DMS79 treated with DMSO at 0.1 percent for 48 hours (cell line): ENCODE measurements at places on chromosomes 13 and 19.

GRCh38 chr19:45149129-45149528, 11.7 kb downstream of the NKPD1 start:
- no peak for DNase-seq

GRCh38 chr13:51083706-51084105, 27.4 kb downstream of the C13orf42 start:
- no peak for DNase-seq

DNA sequence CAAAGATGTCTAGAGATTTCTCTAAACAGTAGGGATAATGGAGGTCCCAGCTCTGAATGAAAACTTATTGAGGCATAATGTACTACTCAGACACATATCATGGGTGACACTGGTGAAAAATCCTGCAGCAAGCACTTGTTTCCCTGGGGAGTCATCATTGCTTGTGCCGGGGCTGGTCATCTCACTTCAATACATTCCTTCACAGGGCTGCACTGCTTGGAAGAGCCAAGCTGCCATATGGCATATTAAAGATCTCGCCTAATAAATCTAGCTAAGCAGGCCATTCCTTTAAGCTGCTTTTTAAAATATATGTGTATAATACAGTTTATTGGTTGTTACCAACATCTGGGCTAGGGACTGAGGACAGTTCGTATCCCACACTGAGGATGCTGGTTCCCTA, 332.2 kb upstream of the GPC6 start:
- DNase-seq, result no peak

- no peak for DNase-seq
Observed at GRCh38 chr19:36436531-36436930, 18.1 kb upstream of the ZFP82 start.

DNA sequence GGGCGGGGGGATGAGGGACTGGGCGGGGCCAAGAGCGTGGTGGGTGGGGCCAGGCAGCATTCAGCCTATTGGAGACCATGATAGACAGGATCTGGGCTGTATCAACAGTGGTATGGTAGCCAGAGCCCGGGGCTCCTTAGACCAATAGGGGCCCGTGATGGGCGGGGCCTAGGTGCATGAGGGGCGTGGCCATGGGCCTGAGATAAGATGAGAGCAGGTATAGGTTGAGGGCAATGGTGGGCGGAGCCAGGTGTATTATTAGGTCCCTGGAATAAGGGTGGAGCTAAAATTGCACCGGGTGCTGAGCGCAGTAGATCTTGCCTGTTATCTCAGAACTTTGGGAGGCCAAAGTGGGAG, 5.3 kb downstream of the ABCA7 start:
- no peak for DNase-seq

GRCh38 chr13:65560936-65561335, 1669.2 kb downstream of the PCDH9 start:
- no peak for DNase-seq

DNA sequence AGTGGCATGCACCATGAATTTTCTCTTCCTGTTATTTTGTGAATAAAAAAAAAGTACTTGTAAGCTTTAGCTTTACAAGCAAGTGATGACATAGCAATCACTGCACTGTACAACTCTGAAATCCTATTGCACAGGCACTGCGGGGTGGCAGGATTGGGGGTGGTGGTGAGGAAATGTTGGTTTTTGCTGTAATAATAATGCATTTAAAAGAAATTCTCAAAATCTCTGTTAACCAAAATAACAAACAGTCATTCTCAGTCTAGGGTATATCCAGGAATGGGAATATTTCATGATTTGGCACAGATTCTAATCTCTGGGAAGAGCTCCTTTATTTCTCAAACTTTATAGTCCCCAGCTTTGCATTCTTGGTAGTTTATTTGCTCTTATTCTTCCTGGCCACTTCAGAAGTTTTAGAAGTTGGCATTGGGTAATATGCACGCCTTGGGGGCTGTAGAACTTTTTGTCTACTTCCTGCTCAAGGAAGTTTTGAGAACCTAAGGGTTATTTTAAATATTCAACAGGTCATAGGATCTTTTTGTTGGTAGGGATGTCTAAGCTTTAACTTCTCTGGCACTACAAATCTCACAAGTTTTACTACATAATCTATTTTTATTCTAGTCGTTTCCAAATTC, 353.0 kb upstream of the KLF12 start:
- DNase-seq, result no peak

DNA sequence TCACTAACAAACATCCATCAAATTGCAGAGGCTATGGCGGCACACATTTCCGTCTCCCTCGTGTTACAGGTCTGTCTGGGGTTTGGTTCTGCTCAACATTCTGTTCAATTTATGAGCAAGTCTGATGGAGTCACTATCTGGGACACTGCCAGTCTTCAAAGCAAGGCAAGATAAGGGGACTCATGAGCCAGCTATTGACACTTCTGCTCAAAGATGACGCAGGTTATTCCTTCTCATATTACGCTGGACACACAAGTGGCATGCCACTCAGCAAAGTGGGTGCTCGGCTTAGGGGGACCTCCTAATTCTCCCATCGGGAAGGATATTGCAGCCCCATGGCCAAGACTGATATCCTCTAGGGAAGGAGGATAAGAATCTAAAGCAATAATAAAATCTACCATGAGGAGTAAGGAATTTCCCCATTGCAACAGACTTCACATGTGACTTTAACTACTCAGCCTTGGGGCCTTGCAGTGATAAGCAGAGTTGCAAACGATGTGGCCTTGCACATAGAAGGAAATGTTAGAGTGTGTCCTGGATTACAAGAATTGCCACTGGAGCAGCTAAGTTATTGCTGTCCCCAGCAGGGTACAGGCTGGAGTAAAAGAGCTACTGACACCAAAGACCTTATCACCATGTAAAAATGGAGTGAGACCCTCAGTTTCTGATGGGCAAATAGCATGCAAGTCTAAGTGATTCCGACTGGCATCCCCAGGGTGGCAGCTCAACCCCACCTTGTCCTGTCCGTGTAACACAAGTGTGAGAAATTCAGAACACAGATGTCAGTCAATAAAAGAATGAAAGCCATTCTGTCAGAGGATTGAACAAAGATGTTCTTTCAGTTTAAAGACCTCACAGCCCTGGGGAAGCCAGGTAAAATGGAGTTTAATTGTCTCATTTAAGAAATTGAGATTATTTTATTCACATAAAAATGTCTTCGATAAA, 306.1 kb downstream of the IRS2 start:
- no peak for DNase-seq

GRCh38 chr19:22545751-22546150, 88.4 kb upstream of the ZNF492 start:
- DNase-seq, result no peak

DNA sequence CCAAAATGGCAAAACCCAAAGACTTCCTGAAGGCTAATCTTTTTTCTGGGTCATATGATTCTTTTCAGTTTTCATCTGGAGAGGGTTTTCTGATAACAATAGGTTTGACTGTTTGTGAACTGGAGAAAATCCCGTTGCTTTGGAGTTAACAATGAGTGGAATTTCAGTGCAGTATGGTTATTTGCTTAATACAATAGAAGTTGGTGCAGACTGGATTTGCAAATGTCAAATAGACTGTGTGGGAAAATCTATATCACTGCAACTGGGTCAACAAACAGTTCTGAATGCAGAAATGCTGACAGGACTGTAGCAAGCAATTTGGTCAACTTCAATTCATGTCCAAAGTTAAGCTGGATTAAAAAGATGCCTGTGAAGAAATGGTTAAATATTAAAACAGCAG, 267.5 kb upstream of the ARGLU1 start:
- no peak for DNase-seq

DNA sequence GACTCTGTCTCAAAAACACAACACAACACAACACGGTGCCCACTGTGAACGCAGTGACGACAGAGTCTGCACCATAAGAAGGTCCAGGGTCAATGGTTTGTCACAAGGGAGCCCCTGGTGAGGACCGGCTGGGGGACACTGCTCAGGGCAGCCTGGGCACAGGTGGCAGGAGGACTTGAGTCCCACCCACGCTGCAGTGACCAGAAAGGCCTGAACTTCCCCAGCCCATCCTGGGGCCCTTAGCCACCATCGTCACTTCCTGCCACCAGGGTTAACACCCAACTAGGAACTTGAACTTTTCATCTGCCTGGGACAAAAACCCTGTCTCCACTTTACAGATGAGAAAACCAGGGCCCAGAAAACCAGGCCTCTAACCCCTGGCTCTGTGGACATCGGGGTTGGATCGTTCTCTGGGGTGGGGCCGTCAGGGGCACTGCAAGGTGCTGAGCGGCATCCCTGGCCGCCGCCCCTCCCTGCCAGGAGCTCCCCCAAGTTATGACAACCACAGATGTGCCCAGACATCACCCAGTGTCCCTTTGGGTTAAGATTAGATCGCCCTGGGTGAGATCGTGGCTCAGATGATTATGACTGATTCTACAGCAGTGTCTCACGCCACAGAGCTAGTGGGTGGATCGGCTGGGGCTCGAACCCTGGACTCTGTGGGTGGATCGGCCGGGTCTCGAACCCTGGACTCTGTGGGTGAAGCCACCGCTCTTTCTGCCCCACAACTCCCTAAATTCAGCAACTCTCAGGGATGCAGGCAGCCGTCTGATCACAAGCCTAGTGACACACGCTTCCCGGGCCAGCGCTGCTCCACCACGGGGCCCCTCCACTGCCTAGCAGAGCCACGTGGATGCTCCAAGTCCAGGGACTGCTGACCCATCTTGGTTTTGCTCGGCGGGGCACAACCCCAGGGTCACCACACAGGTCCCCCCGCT, 14.0 kb downstream of the MOB3A start:
- no peak for DNase-seq

DNA sequence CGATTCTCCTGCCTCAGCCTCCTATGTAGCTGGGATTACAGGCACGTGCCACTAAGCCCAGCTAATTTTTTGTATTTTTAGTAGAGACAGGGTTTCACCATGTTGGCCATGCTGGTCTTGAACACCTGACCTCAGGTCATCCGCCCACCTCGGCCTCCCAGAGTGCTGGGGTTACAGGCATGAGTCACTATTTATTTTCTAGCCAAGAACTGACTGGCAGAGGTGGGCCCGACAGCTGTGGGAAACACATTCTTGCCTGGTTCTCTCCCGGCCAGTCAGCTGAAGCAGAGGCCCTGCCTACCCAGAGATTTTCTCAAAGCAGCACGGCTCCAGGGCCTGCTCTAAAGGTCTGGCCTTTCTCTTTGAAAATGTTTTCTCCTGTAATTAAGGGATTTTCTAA, 108.0 kb downstream of the KCTD15 start:
- no peak for DNase-seq

DNA sequence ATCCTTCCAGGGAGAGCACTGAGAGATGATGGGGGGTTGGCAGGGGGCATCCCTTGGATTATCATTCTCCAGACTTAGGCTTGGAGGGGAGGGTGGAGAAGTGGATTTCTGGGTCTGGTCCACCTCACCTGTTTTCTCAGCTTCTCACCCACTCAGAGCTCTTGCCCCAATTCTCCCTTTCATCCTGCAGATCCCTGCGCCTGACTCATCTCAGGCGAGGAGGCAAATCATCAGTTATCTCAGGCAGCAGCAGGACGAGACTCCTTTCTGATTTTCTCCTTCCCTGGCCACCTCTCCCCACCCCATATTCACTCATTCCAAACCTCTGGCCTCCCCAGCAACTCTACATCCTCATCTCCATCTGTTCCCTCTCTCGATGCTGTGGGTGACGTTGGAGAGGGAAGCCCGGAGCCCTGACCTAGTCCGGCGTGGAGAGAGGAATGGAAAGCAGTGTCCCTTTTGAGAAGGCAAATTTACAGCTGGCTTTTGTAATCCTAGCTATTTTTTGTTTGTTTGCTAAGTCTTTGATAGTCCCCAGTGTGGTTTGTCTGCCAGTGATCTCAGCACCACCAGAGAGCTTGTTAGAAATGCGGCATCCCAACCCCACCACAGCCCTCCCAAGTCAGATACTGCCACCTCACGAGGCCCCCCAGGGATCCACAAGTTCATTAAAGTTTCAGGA, 24.0 kb upstream of the TPT1 start:
- DNase-seq, result no peak

DNA sequence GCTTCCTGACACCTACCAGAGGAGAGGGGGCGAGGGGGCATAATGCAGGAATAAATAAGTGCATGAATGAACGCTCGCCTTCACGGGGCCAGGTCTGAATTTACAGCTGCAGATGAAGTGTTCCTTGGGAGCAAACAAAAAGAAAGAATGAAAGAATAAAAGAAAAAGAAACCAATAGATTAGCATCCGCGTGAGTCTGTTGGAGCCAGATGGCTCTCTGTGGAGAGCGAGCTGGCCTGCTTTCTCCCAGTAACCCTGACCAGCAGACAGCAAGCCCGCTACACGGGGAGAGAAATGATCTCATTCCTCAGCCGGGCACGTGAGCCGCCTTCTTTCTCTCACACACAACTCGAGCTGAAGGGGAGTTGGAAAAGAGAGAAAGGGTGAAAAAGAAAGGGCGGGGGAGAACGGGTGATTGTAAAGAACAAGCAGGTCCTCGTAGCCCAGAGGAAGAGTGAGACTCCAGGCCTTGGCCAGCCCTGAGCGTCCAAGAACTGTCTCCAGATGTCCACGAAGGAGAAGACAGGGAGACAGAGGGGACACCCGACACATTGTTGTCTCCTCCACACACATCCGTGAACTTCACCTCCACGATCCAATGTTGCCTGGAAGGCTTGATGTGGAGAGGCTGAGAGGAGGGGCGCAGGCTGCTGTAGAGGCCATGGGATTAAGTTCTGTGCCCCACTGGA, 81.4 kb downstream of the RNASEH2B start:
- DNase-seq, result no peak

- DNase-seq, result no peak
Observed at GRCh38 chr19:1560286-1560882, 7.7 kb downstream of the MEX3D start.

DNA sequence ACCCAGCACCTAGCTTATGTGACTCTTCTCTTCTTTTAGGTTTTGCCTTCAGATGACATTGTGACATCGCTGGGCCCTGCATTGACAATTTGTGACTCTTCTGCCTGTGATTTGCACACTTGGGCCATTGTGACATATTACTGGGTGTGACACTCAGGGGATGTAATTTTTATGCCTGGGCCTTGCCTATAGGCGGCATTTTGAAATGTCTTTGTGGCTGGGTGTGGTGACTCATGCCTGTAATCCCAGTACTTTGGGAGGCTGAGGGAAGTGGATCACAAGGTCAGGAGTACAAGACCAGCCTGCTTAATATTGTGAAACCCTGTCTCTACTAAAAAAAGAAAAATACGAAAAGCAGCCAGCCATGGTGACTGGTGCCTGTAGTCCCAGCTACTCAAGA, 28.4 kb upstream of the ZNF681 start:
- DNase-seq, result no peak

- DNase-seq, result no peak
Observed at GRCh38 chr13:114038900-114039299, 65.0 kb upstream of the C13orf46 start.

DNA sequence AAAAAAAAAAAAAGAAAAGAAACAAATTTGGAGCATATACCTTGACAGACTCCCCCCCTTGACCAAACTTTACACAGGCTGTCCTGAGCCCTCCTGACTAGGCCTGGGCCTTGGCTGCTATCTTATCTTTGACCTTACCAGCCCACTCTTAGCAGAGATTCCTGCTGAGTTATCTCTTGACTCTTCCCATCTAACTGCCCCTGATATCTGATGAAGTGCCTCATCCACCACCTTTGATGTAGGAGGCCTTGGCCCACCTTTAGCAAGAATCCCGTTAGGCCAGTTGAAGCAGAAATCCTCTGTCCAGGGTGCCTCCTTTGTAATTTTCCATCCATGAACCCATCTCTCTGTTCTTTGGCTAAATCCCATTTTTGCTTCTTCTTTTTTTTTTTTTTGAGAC, 43.6 kb downstream of the NLRP12 start:
- no peak for DNase-seq

- DNase-seq, result no peak
Observed at GRCh38 chr13:21944610-21945009, 273.7 kb downstream of the FGF9 start.
